ENCODE measurements at places on chromosomes 6 and 20.

GRCh38 chr6:137136065-137136464, 37.4 kb downstream of the IL22RA2 start:
- no peak overlapping the region for H3K4me3 ChIP-seq
- no peak overlapping the region for H3K27ac ChIP-seq

- H3K27me3 ChIP-seq: no peaks in the 10 kb centered on the region
- peaks cover 26% of the 10 kb centered on the region for H3K4me1 ChIP-seq
- H3K4me3 ChIP-seq: peak overlapping the region; percentile 69
Observed at GRCh38 chr6:124888581-124889371, 73.5 kb upstream of the RNF217 start.

DNA sequence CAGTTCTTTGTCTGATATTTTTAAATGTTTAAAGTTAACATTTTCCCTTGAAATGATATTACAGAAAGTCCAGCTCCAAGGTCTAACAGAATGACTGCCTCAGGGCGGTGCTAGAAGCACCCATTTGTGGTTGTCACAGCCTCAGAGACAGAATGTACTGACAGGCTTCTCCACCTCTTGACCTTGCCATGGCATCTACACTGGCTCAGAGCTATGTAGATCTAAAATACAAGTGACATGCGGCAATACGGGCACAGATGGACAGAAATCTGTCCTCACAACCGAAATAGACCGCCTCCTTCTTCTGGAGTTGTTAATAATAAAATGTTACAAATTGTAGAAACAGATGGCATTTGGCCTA, 167.2 kb upstream of the THEMIS start:
- peaks cover 25% of the 10 kb centered on the region for H3K36me3 ChIP-seq
- H3K27me3 ChIP-seq: no peaks in the 10 kb centered on the region
- no peak overlapping the region for H3K4me3 ChIP-seq
- H3K4me1 ChIP-seq: peaks cover 13% of the 10 kb centered on the region
- no peak overlapping the region for H3K27ac ChIP-seq

GRCh38 chr6:98463038-98464000, 371.1 kb upstream of the POU3F2 start:
- no peak overlapping the region for H3K4me3 ChIP-seq
- peaks cover 3% of the 10 kb centered on the region for H3K27me3 ChIP-seq
- no peak overlapping the region for H3K27ac ChIP-seq
- no peak for DNase-seq
- no peaks in the 10 kb centered on the region for H3K36me3 ChIP-seq

DNA sequence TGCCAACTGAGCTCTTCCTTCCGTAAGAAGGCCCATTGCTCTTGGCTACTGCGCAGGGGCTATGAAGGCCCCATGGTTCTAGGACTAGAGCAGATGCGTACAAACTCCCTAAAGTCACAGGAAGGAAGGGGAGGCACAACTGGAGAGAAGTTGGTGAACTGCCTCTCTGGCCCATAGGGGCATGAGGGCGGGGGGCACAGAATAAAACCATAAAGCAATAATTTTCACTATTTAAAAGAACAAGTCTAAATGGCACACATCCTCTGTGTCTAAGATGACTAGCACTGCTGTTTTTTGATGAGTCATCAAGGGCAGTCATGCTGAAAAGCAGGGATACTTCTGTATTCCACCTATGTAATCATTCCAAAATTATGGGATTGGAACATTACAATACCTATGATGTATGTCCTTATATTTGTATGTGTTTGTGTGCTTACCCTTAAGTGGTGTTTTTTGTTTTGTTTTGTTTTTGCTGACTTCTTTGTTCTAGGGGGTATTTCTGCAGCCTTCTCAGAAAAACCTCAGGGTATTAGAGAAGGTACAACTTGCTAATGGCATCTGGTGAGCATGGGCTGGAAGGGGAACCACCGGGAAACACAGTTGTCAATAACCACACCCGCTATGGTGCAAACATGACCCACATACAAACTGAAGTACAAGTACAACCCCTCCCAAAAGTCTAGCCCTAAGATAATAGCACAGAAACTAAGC, 36.9 kb downstream of the B4GALT5 start:
- no peak overlapping the region for H3K4me3 ChIP-seq
- H3K27ac ChIP-seq: peak overlapping the region; percentile 84
- H3K36me3 ChIP-seq: no peaks in the 10 kb centered on the region

GRCh38 chr6:43939281-43940070, 169.5 kb downstream of the VEGFA start:
- H3K27me3 ChIP-seq: peaks cover 19% of the 10 kb centered on the region
- no peak overlapping the region for H3K4me3 ChIP-seq
- peak; percentile 79 for DNase-seq

DNA sequence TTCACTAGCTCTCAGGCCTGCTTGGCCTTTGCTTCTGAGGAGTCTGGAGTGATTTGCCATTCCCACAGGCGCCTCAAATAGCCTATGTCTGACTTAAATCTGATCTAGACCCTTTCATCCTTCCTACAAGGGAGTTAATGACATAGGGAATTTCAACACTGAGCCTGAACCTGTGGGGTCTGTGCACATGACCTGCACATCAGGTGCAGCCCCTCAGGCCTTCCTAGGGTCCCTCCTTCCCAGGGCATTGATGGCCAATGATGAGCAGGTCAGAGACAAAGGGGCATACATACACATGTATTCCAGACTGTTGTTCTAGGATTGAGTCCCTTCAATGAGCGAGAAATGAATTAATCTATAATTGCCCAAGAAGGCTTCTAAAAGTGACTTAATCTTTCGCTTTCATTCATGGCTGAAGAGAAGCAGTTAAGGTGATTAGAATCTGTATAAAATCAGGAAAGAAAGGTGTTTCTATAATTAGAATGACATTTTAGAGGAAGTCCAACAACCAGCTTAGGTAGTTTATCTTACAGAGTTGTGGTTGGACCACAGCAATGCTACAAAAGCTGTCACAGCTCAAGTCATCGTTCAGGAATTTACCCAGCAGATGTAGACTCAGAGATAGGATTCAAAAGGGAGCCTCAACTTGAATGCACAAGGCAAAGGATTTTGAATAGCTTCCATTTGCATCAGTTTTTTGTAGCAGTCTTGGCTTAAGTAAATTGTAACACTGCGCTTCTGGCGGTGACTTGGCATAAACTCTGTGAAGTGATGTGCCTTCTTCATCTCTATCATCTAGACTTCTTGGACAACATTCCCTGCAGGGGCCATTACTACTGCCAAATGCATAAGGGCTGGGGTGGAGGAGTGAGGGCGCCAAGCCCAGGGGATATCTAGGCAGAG, 27.0 kb upstream of the TBC1D7 start:
- DNase-seq: no peak
- no peaks in the 10 kb centered on the region for H3K36me3 ChIP-seq
- no peak overlapping the region for H3K4me3 ChIP-seq
- H3K27ac ChIP-seq: no peak overlapping the region
- no peaks in the 10 kb centered on the region for H3K27me3 ChIP-seq

GRCh38 chr20:11182720-11183119, 508.9 kb upstream of the JAG1 start:
- H3K36me3 ChIP-seq: no peaks in the 10 kb centered on the region
- no peaks in the 10 kb centered on the region for H3K27me3 ChIP-seq
- peaks cover 40% of the 10 kb centered on the region for H3K4me1 ChIP-seq
- peak overlapping the region; percentile 8 for H3K27ac ChIP-seq

DNA sequence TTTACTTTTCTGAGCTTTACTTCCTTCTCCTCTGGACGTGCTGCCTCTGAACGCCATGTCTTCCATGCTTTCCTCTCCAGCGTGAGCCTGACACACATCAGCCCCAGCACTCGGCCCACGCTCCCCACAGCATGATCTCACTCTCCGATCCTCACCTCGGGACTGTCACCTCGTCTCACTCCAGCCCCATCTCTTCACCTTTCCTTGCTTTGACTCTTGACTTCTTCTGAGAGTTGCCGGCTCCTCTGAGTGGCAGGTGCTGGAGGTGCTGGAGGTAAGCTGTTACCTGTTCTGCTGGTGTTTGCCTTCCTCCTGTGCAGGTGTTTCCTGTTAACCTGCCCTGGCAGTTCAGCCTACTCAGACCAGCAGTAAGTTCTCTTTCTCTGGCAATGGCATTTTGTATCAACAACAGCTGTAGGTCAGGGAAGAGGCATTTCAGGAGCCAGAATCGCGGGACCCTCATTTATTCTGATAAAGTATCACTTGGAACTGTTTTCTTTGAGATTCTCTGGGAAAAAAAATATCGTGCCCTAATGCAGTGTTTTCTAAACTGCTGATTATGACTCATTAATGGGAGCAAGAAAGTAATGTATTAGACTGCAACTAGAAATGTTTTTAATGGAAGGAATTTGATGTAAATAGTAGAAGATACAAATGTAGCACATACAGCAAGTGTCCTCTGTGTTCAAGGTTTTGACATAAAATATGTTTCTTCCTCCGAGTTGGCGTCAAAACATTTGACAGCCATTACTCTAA, 106.5 kb downstream of the ARID1B start:
- peaks cover 39% of the 10 kb centered on the region for H3K4me1 ChIP-seq
- H3K27ac ChIP-seq: peak overlapping the region; percentile 43
- H3K27me3 ChIP-seq: no peaks in the 10 kb centered on the region

- H3K27ac ChIP-seq: no peak overlapping the region
- H3K4me1 ChIP-seq: peaks cover 66% of the 10 kb centered on the region
- H3K36me3 ChIP-seq: peaks cover 3% of the 10 kb centered on the region
- H3K27me3 ChIP-seq: no peaks in the 10 kb centered on the region
Observed at GRCh38 chr6:75612434-75612833, 10.8 kb downstream of the SENP6 start.

GRCh38 chr20:24682496-24682985, 213.1 kb downstream of the SYNDIG1 start:
- no peak for DNase-seq
- no peak overlapping the region for H3K27ac ChIP-seq
- H3K27me3 ChIP-seq: peaks cover 3% of the 10 kb centered on the region
- H3K4me1 ChIP-seq: no peaks in the 10 kb centered on the region

DNA sequence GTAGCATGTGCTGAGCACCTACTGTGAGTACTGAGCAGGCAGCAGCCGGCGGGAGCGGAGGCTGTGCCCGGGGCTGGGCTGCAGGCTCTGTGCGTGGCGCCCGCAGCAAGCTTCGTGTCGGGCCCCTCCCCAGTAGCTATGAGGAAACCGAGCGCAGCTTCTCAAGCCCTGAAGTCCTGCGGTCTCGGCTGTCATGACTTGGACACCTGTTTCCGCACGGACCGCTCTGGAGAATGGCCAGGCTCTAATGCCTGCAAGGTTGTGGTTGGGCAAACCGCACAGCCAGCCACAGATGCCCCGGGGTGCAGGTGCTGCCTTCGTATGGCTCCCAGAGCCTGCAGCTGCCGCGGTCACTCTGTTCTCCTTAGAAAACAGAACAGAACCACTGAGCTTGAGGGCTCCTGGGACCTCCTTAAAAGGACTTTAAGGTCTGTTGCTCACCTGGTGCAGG, 33.7 kb downstream of the PYGB start:
- H3K4me3 ChIP-seq: no peak overlapping the region
- no peak for DNase-seq
- H3K4me1 ChIP-seq: no peaks in the 10 kb centered on the region
- H3K36me3 ChIP-seq: peaks cover 43% of the 10 kb centered on the region

DNA sequence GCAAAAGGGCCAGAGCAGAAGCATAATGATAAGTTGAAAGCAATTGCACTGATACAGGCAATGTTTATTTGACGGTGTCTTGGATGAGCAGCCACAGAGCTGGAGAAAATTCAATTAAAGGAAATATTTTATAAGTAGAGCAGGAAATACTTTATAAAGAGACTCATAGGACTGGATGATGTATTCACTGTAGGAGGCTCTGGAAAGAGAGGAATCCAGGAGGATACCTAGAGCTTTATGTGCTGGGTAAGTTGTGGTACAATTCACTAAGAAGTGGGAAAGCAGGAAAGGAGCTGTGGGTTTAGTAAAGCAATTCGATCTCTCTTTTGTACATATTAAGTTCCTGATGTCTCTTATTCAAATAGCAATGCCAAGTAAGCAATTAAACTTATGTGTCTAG, 86.3 kb downstream of the C6orf118 start:
- no peaks in the 10 kb centered on the region for H3K4me1 ChIP-seq
- no peak for DNase-seq
- H3K36me3 ChIP-seq: no peaks in the 10 kb centered on the region

GRCh38 chr6:111642463-111643158, 36.9 kb upstream of the TRAF3IP2 start:
- no peaks in the 10 kb centered on the region for H3K27me3 ChIP-seq
- peaks cover 2% of the 10 kb centered on the region for H3K36me3 ChIP-seq
- peaks cover 5% of the 10 kb centered on the region for H3K4me1 ChIP-seq
- H3K27ac ChIP-seq: no peak overlapping the region
- H3K4me3 ChIP-seq: no peak overlapping the region
- peak; percentile 83 for DNase-seq

GRCh38 chr20:6070829-6071695, 17.2 kb upstream of the LRRN4 start:
- no peaks in the 10 kb centered on the region for H3K36me3 ChIP-seq
- H3K27ac ChIP-seq: no peak overlapping the region
- peaks cover 2% of the 10 kb centered on the region for H3K27me3 ChIP-seq
- H3K4me1 ChIP-seq: no peaks in the 10 kb centered on the region
- no peak for DNase-seq
- H3K4me3 ChIP-seq: no peak overlapping the region

DNA sequence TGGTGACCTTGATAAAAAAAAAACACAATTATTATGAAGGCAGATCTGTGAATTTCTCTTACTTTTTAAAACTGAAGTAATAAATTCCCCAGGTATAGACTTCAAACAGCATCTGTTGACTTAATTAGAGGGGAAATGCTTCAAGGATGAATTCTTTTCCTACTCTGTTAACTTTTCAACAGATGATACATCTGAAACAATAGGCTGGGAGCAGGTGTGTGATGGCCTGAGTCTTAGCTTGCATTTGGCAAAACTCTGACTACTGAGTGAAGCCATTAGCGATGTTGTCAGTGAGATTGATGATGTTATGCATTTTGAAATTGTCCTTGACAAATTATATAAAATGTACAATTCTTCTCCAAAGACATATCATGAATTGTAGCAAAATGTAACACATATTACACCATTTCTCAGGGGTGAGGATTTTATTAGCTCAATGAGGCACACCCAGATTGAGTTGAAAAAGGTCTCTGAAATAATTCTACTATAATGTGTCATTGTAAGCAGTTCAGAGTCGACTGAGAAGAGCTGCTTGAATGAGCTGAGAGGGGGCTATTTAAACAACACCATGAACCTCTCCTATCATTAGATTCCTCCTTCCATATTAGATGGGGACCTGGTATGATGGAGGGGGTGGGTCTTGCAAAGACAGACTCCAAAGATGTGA, 39.6 kb upstream of the OGFRL1 start:
- H3K27me3 ChIP-seq: no peaks in the 10 kb centered on the region
- H3K4me3 ChIP-seq: no peak overlapping the region
- peak overlapping the region; percentile 70 for H3K27ac ChIP-seq
- no peak for DNase-seq

All from osteocyte (in vitro differentiated cells).